Heart right ventricle (tissue), 16 donors: ENCODE measurements at places on chromosomes 2 and 18. TPM values are rescaled to one million over a fixed set of nuclear protein-coding genes. Genes with fewer than 3 reads are reported as not detected.
A peak's percentile ranks its signal among the peaks of the same experiment; 100 is the strongest.

The CKAP2L gene
- total RNA-seq: 0.44 TPM

The REL gene
- total RNA-seq: 6.7 TPM

The PRSS56 gene
- 0.23 TPM for total RNA-seq

The MEP1B gene
- total RNA-seq: not detected

The TMEM200C gene
- 0.23 TPM for total RNA-seq

The ALKAL2 gene
- total RNA-seq: 0.94 TPM

DNA sequence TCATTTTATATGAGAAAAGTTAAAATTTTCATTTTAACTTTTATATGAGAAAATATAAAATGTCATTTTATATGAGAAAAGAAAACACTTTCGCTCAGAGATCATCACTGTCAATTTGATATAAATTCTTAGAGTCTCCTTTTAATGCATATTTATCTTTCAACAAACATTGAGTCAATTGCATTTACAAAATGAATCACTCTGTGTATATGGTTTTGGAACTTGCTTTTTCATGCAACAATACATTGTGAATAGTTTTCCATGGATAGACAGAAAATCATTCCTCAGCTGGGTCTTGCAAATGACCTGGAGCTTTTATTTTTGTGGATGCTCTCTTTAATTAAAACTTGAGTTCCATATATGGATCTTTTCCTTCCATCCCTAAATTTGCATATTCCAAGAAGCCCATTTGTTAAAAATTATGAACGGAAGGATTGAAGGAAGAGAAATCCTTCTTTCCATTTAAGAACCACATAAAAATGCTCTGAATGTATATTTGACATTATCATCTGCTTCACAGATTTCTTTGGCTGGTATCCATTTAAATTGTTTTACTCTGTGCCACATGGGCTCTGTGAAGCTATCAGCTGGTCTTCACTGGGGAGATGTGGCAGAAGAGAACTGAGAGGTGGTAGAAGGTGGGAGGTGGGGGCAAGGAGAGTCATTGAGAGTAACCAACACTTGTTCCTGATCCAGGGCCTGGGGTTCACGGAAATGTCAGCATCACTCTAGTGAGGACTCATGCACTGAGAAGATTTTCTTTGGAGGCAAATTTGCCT lies 104.1 kb downstream of the QPCT start:
- no peak for DNase-seq

- no peak for DNase-seq
Observed at GRCh38 chr18:8252371-8252770, 356.9 kb upstream of the RAB12 start.

DNA sequence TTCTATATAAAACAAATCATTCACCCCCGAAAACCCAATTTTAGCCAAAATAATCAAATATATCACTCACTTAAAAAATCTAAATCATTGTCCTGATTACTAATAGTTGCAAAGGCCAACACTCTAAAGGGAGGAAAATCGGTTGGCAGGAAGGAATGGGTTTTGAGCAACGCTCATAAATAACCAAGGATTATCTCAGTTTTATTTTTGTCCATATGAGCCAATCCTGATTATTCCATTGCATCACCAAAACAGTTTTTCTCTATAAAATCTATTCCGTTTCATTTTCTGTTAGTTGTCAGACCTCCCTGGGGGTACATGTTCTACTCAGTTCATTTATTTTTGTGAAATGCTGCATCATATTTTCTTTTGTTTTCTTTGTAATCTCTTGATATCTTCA lies 174.1 kb downstream of the LRATD1 start:
- no peak for DNase-seq

- peak; percentile 89 for DNase-seq
Observed at GRCh38 chr18:48790226-48790863, 160.4 kb downstream of the SMAD7 start.

DNA sequence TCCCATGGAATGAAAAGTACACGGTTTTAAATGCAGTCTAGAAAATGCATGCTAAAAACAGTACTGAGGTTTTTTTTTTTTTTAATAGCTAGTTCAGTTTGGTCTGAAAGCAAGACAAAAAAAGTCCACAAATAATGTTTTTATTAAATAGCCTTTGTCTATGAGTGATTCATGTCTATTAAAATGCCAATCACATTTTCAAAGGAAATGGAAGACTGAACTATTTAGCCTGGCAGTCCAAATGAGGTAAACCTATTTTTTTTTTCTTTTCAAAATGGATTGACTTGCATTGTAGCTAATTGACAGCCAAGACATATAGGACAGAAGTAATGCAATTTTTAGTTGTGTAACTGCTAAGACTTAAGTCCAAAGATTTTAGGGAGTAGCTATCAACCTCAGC lies 90.3 kb downstream of the LRP1B start:
- DNase-seq: no peak

- no peak for DNase-seq
Observed at GRCh38 chr18:35227254-35227653, 13.6 kb upstream of the ZNF397 start.

GRCh38 chr2:117074756-117075155 lies 739.7 kb upstream of the DDX18 start:
- DNase-seq: no peak

DNA sequence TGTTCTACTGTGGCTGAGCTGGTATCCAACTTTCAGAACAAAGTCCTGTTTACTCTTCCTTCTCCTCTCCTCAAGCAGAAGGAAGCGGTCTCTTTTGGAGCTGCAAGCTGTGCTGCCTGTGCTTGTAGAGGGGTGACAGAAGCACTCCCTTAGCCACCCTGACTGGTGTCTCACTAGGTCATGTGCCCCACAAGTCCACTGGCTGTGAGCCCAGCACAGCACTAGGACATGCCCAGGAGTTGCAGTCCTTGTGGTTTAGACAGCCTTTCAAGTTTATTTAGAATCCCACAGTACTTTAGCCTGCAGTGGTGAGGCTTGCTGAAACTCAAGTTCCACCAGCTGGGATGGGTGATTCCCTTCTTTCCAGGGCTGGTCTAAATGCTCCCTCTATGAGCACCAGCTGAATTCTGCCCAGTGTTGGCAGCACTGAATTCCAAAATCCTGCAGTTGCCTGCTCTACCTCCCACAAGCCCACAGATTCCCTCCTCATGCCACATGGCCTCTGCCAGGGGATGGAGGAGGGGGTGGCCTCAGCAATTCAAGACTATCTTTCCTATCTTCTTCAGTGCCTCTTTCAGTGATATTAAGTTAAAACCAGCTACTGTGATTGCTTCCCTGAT lies 61.2 kb downstream of the CCDC85A start:
- peak; percentile 9 for DNase-seq

DNA sequence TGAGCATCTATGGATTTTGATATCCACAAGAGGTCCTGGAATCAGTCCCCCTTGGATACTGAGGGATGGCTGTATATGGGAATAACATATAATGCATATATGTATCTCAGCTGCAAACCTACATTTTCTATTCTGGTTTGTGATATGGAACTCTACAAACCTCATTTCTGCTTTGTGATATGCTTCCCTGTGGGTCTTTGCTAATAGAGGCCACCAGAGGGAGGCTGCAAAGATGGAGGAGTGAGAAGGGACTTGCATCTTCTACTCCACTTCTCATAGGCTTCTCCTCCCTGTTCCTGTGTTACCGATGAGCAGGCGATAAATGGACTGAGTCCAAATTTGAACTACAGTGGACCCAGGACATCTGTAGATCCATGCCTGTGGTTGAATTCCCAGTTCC lies 37.8 kb downstream of the ARID5A start:
- no peak for DNase-seq

- no peak for DNase-seq
Observed at GRCh38 chr2:69601179-69601612, 42.3 kb downstream of the AAK1 start.

DNA sequence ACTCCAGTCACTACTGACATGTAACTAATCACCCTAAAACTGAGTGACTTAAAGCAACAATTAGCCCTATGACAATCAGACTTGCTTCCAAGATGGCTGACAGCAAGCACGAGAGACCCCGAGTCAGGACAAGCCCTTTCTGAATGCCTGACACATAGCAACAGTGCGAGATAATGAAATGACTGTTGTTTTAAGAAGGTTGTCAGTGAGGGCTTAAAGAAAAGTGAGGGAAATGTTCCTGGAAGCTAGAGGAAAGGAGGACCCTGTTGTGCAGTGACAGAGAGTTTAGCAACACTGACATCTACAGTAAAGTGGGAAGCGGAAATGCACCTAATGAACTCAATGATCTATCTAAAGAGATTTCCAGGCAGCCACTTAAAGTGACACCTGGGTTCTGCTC lies 163.1 kb downstream of the STK39 start:
- no peak for DNase-seq

- DNase-seq: no peak
Observed at GRCh38 chr2:70645733-70646419, 92.2 kb upstream of the TGFA start.

DNA sequence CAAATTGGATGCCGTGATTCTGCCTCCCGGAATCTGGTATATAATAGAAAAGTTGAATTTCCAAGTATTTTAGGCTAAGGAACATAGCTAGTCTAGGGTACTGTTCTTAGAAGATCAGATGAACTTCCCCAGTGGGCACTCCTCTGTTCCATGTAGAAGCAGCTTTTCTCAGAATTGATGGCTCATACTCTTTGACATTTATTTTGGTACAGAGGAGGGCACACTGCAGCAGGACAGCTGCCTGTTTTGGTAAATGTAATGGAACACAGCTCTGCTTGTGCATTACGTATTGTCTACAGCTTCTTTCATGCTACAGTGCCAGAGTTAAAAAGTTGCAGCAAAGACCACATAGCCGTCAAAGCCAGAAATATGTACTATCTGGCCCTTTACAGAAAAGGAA lies 10.8 kb downstream of the YPEL5 start:
- DNase-seq: no peak

- no peak for DNase-seq
Observed at GRCh38 chr18:44754567-44754966, 73.9 kb downstream of the SETBP1 start.
